ENCODE measurements at places on chromosomes 12 and 14.

DNA sequence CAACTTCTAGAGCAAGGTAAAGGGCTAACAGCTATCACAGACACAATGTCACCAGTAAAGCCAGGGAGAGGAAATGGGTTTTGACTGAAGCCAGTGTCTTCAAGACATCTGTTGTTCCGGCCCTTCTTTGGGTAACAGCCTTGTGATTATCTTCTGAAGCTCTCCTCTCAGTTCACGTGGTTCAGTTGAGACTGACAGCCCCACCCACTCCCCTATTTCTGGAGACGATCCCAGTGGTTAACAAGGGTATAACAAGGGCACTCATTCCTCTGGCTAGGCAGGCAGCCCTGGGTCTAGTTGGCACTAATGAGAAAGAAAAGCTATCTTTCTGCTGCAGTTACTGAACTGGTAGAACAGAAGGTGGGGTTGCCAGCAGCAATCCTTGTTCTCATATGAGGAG, 6.9 kb downstream of the GNPTAB start:
- peak; percentile 36 for DNase-seq

- no peak for DNase-seq
These were observed 111.3 kb downstream of the TSHR start for GRCh38 chr14:81066672-81067071.

DNA sequence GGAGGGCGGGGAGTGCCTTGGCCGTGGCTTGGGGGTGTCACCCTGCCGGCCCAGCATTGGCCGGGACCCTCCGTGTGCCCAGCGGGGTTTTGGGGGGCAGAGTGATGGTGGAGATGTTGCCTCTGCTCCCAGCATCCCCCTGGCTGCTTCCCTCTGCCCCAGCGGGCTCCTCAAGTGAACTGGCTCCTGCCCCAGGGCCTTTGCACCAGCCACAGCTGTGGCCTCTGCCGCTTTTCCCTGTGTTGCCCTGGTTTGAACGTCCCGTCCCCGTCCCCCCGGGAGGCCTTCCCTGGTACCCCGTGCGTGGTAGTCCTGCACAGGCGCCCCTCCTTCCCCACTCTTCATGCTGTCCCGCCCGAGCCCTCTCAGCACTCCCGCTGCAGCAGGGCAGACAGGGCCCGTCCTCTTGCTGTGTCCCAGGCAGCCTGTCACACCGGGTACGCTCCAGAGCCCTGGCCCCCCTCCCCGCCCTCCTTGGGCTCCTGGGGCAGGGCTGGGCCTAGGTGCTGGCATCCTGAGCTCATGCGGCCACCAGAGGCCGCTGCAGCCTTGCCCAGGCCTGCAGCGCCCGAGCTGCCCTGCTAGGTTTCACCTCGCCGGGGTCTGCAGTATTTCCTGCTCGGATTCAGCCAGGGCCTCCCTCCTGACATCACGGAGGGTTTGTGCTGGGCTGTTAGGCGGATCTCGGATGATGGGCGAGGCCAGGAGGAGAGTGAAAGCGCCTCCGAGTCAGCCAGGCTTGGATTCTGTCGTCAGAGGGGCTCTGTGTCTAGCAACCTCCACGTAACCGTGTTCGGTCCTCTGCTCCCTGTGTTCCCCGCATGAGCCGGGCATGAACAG, 9.5 kb downstream of the NOC4L start:
- peak; percentile 63 for DNase-seq

DNA sequence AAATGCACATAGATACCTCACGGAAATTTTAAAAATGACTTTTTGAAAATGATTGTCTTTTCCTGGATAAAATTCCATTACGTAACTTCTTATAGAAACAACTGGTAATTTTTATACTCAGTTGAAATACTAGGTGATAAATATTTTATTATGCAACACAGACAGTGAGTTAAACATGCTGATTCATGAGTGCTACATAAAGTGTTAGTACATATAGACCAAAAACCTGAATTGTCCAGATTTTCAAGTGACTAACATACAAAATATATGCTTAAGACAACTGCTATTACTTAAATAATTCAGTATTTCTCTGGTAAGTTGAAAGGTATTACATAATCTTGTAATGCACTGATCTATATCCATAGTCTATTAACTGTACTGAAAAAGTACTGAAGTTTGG, 11.9 kb downstream of the PTPRO start:
- no peak for DNase-seq

DNA sequence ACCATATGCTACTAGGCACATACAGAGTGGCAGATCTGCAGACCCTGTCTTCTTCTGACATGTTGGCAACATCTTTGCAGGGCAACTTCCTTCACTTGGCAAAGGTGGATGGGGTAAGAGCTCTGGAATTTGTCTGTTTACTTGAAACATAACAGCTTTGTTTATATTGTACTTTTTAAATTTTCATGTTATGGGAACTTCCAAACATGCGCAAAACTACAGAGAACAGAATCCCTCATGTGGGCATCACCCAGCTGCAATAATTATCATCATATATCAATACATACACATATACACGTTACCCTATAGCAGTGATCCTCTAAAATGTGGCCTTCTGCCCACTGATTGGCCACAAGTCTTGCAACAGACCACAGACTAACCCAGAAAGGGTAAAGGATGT, 103.4 kb downstream of the STAB2 start:
- no peak for DNase-seq

All from stimulated activated CD4-positive, alpha-beta T cell treated with anti-CD3 and anti-CD28 coated beads, Interleukin-2, amount 100 ng/mL, for 48 hours (primary cell).